ENCODE measurements at places on chromosomes 12 and 14.

DNA sequence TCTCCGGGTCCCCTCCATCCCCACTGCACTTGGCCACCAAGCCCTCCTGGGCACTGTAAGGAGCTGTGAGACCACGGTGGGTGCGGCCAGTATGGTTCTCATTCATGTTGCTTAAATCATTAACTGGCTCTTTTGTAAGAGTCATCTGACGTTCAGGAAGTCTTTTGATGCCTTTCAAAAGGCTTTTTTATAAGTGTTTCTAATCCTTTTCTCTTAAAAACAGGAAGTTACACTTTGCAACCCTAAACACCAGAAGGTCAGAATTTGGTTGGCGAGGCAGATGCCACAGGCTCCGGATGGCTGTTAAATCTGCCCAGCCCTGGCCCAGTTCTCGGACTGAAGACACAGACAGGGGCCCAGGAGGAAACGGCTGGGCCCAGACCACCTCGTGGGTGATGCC, 26.1 kb upstream of the DIO3 start:
- no peak for DNase-seq

GRCh38 chr14:105500036-105500725, 9.1 kb downstream of the TEDC1 start:
- DNase-seq, result no peak

- no peak for DNase-seq
Observed at GRCh38 chr12:113276946-113277500, 55.8 kb downstream of the TPCN1 start.

GRCh38 chr12:128266086-128266485, 884 bp upstream of the TMEM132C start:
- no peak for DNase-seq

DNA sequence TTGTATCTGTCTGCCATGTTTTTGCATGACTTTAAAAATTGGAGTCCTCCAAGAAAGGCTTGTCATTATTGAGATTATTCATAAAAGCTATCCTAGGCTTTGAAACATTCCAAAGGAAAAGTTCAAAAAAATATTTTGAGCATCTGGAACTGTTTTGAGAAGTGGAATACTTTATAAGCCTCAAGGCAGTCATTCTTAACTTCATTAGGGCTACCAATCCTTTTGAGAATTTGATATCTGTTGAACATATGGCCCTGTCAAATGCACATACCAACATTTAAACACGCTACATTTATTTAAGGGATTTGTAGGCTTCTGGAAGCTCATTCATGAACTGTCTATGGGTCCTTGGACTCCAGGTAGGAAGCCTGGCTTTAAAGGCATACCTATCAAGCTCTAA, 77.0 kb downstream of the TMEM117 start:
- DNase-seq, result no peak

DNA sequence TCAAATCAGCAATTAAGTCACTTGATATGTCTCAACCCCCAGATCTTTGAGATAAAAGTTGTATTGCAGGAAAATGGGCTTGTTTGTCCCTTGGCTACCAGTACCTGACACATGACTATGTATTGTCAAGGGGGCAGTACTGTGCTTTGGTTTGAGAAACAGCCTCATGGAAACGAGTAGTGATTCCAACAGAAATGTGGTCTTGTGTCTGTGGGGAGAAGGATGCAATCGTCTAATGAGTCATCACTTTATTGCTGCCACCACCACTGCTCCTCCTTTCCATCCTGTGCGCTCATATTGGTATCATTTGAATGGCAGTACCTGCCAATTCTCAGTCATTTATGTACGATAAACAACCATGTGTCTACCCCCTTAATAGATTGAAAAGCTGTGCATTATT, 72.8 kb upstream of the ARHGAP5 start:
- DNase-seq, result no peak

DNA sequence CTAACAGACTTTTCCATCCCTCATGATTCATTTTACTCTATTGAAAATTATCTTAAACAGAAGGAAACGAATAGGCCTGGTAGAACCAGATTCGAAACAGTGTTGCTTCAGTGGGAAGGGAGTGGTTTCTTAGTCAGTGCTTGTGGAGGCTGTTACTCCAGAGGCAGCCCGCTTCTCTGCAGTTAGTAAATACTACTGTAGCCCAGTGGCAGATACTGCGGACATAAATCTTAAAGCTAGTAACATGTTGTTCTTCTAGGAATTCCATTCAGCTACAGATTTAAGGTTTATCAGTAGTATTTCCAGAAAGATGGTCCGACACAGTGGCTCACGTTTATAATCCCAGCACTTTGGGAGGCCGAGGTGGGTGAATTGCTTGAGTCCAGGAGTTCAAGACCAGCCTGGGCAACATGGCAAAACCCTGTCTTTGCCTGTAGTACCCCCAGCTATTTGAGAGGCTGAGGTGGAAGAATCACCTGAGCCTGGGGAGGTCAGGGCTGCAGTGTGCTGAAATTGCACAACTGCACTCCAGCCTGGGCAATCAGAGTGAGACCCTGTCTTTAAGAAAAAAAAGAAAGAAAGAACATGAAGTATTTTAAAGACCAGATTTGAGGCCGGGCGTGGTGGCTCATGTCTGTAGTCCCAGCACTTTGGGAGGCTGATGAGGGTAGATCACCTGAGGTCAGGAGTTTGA, 45.9 kb downstream of the DIP2B start:
- no peak for DNase-seq

DNA sequence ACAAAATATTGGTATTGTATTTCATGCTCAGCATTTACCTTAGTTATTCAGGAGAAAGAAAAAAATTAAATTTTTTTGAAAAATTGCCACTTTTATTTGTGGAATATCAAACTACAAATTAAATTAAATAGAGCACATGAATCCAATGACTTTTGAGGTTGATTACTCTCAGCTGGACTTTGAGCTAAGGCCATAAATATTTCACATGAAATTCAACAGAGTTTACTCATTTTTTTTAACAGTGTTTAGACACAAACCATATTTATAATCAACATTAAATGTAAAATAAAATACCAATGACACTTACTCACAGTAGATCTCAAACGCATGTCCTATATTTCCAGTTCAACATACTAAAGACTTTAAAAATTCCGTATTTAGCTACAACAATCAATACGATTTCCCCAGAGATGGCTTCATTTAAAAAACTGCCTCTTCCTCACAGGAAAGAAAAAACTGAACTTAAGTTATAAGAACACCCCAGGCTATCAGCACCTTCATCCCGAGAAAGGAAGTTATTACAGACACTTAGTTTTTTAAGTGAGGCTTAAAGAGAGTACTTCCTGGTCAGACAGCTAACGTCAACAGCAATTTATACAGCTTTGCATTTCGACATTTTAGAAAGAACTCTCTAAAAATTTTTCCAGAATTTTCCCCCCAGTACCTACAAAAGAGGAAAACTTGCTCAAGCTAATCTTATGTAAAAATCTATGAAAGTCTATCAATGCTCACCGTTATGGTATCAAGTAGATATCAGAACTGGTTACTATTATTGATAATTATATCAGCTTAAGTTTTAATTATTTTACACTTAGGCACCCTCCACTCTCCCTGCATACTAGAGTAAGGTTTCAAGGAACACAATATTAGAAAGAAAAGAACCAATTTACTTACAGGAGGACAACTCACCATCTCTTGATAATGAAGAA, 13.8 kb downstream of the TAOK3 start:
- no peak for DNase-seq

GRCh38 chr12:47079981-47080724, 394 bp upstream of the AMIGO2 start:
- DNase-seq, result no peak

GRCh38 chr14:35406506-35407305, 2.2 kb upstream of the NFKBIA start:
- DNase-seq, result no peak

GRCh38 chr12:117084405-117085317, 14.6 kb downstream of the TESC start:
- no peak for DNase-seq

GRCh38 chr12:13094367-13094766, 9.1 kb downstream of the GSG1 start:
- no peak for DNase-seq

- no peak for DNase-seq
Observed at GRCh38 chr14:38297681-38298080, 41.8 kb upstream of the CLEC14A start.

DNA sequence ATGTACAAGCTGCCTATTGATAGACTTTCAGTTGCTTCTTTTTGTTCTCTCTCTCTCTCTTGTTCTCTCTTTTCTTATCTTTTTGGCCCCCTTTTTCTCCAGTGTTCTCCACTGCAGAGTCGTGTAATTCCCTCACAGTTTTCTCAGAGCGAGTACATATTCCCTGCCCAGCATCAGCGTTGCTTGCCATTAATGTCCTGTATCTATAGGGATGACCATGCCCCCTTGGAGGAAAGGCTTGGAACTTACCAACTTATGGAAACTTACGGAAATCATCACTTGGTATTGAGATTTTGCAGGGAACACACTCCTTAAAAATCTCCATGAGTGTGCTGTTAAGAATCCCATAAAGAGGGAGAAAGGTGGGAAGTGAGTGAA, 14.3 kb upstream of the COL2A1 start:
- no peak for DNase-seq

DNA sequence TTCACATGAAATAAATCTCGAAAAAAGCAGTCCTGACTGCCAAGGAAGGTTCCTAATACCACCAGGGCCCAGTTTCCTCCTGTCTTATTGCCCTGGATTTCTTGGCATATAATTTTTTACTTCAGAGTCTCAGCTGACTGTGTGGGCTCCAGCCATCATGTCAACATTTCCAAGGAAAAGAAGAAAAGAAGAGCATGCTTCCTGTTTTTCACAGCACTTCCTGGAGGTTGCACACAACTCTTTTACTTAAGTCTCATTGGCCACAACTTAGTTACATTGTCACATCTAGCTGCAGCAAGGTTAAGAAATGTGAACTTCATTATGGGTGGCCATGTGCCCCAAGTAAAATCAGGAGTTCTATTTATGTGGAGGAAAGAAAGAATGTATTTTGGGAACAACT, 24.3 kb downstream of the DACT1 start:
- DNase-seq, result no peak

DNA sequence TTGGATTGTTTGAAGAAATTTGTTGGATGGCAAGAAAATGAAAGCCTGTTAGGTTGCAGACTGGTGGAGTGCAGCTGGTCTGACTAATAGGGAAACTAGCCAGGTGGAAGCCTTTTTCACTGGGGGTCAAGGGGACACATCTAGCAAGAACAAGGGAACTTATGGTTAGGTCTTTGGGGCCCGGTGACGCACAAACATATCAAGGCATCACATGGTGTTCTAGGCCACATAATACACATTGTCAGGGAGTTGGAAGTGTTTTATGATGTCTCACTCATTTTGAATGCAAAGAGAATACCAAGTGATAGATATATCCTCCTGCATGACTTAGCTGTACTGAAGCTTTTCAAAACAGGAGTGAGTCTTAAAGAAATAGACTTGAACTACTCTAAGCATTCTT, 351.2 kb downstream of the KCNH5 start:
- DNase-seq, result no peak

- DNase-seq, result no peak
Observed at GRCh38 chr12:94812345-94812744, 162.0 kb upstream of the TMCC3 start.

GRCh38 chr12:25670076-25671055, 117.3 kb upstream of the LMNTD1 start:
- DNase-seq, result no peak

DNA sequence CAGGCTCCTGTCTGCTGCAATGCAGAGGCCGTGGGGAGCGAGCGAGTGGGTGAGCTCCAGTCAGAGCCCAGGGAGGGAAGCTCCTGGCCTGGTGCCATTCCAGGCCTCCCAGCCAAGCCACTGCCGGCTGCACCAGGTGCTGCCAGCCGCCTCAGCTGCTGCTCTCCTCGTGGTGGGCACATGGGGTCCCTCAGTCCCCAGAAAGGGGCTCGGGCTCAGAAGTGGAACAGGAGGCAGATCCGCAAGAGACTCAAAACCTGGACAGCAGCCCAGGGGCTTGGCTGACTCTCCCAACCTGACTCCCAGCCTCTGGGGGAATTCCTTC, 2.4 kb downstream of the ABCB9 start:
- DNase-seq, result no peak

DNA sequence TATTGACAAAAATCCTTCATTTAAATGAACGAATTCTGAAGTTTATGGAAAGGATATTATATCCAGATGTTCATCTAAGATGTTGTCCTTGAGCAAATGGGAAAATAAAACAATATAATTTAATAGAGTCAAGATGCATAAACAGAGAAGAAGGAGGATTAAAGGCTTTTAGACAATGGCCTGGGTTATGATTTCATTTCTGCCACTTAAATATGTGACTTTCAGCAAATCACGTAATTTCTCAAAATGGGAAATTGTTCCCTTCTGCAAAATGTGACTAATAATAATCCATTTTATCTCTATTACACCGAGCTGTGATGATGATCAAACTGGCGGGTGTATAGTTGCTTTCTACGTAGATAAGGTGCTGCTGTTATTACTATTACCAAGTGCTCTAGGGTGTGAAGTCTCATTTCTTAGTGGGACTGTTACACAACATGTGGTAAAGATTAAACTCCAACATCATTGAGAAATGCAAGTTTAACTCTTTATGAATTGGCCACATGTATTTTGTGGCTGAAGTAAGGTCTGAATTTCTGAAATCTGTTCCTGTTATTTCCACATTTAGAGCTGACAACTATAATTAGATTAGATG, 157.0 kb downstream of the MYRFL start:
- no peak for DNase-seq

GRCh38 chr12:68470664-68471328, 138.6 kb upstream of the MDM1 start:
- DNase-seq, result no peak

- DNase-seq, result no peak
Observed at GRCh38 chr12:116354950-116355783, 77.7 kb upstream of the MED13L start.

DNA sequence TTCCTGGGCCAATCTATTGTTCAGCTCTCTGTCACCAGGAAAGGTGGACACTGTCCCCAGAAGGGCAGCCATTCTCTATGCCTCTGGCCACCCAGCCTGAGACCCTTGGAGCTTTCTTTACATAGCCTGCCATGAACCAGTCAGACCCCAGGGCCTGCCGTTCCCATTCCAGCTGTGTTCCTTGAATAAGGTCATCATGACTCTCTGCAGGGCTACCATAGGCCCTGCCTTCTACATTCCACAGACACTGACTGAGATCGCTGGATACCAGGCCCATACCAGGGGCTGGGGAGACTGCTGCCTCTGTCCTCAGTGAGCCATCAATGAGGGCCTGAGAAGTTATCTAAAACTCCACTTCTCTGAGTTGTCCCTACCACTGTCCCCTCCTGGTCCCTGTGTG, 75.5 kb downstream of the SYNE3 start:
- DNase-seq, result no peak

DNA sequence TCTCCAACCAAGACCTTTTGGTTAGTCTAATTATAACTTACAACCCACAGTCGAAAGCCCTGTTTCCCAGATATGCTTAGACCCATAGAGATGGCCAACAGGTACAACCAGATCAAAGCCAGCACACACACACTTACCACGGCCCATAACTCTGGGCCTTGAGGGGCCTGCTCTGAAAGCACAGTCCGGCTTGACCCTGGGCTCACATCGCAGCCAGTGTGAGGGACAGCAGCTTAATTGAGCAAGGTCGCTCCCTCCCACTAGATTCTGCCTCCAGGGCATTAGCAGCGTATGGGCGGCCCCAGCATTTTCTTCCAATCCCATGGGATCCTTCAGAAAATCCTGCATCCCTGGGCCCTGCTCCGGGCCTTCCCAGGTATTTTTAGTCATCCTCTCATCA, 157.4 kb upstream of the FKBP4 start:
- no peak for DNase-seq

Measured in activated CD4-positive, alpha-beta T cell treated with anti-CD3 and anti-CD28 coated beads for 1 hour (primary cell).